ENCODE measurements at places on chromosomes 6 and 20.

- DNase-seq = no peak
Observed at GRCh38 chr20:47529840-47530239, 28.2 kb downstream of the NCOA3 start.

DNA sequence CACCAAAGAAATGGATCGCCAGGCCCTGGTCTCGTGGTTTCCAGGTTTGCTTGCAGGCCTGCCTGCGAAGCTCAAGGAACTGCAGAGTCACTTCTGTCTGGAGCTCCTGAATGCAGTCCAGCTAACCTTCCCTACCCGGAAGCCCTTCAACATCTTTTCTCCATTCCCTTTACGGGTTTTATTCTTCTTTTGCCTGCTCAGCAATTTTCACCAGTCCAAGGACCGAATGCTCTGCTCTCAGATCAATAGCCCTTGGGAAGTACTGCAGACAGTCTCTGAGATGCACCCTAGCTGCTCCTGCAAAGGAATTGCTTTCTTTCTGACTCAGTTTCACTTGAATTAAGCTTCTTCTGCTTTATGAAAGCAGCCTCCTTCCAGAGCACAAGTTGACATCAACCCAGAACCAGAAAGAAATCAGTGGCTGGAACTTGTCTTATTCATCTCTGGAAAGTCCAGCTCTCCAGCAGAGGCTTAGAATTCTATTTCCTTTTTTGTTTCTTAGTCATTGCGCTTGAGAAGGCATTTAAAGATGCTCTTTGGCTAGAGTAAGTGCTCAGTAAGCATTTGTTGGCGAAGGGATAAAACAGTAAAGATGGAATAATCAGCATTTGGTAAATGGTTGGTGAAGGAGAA is 18.7 kb upstream of the YWHAB start:
- DNase-seq = no peak

- no peak for DNase-seq
Observed at GRCh38 chr6:65117817-65118409, 589.1 kb downstream of the EYS start.

GRCh38 chr6:98458708-98459107 is 375.7 kb upstream of the POU3F2 start:
- DNase-seq = no peak

Data from AML-193 (cell line).